ENCODE measurements at places on chromosomes 2 and 18. TPM values are rescaled to one million over a fixed set of nuclear protein-coding genes. Genes with fewer than 3 reads are reported as not detected.
A peak's percentile ranks its signal among the peaks of the same experiment; 100 is the strongest.

The CLEC4F gene
- total RNA-seq: not detected

The CPO gene
- not detected for total RNA-seq

The UCN gene
- total RNA-seq: not detected

The TXNDC2 gene
- 0.18 TPM for total RNA-seq

The CHST10 gene
- total RNA-seq: 8.3 TPM

The DDX18 gene
- total RNA-seq: 69.9 TPM

The IL1R2 gene
- not detected for total RNA-seq

DNA sequence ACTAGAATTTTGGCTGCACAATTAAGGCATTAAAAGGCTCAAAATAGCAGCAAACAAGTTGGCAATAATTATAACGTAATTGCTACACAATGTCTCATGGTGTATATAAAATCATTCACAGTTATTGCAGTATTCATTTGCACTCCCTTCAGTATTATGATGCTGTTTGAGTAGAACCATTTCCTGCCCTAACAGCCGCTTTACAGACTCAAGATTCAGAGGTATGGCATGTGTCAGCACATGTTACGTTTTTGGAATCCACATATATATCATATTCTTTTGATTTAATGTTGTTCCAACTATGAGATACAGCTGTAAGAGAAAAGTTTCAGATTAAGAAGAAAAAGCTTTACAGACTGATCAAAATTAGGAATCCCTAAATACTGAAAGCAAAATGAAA lies 56.3 kb upstream of the NCKAP5 start:
- DNase-seq: no peak

DNA sequence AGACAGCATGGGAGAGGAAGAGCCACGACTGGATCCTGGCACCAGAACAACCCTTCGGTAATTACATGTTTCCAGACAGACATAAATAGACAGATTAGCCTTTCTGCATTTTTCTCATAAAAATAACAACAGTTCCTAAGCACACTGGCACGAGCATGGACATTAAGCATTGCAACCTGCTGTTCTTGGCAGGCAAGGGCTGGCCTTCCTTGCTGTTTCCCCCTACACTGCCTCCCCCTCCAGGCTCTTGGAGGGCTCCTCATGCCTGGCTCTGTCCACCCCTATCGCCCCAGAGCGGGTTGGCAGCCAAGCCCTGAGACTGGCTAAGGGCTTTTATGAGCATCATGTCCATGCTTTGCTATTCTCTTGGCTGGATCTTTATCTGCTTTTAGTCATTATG lies 89.6 kb downstream of the TTC32 start:
- DNase-seq: no peak

GRCh38 chr2:54924121-54924520 lies 126.1 kb downstream of the RTN4 start:
- no peak for DNase-seq

DNA sequence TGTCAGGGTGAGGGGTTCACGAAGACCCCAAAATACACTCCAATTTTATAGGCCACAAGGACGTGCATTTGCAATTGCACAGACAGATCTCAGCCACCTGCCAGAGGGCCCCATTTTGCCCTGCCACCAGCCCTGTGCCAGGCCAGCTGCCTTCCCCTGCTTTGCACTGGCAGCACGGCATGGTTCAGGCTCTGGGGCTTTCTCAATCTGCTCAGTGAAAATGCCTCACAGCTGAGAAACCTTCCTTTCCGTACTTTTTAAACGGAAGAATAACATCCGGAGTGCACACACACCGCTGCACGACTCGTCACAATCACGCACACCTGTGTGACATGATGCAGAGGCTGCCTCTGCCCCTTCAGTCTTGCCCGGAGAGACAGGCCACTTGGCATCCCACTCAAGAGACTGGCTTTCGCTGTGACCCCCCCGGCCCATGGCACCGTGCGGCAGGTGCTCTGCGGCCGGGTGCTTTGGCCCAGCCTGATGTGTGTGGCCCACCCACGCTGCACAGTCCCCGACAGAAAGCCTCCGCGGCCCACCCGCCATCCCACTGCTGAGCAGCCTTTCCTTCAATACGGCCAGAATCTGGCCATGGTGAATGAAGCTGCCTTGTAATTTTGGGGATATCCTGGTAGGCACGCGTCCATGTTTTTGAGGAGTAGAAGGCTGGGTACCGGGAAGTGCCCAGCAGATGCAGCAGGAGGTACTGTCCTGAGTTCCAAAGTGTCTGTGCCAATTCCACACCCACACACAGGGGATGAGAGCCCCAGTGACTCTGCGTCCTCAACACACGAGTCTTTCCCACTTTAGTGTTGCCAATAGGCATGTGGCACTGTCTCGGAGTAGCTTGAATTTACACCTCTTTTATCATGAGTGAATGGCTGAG lies 88.8 kb downstream of the USP40 start:
- DNase-seq: no peak

GRCh38 chr2:38650717-38651116 lies 15.2 kb upstream of the GALM start:
- no peak for DNase-seq

DNA sequence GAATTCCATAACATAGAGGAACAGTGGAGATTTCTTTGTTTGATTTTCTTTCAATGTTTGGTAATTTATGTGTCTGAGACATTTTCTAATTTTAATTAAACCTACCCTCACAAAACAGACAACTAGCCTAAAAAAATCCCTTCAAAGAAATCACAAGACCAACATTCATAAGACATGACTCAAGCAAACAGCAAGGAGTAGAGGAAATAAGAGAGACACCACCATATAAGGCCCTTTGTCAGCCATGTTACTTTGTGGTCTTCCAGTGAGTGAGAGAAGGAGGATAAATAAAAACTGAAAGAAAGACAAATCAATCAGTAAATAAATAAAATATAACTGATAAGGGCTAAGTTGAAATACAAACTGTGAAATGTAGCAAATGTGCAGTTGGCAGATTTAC lies 830.8 kb upstream of the SLC39A10 start:
- DNase-seq: no peak

DNA sequence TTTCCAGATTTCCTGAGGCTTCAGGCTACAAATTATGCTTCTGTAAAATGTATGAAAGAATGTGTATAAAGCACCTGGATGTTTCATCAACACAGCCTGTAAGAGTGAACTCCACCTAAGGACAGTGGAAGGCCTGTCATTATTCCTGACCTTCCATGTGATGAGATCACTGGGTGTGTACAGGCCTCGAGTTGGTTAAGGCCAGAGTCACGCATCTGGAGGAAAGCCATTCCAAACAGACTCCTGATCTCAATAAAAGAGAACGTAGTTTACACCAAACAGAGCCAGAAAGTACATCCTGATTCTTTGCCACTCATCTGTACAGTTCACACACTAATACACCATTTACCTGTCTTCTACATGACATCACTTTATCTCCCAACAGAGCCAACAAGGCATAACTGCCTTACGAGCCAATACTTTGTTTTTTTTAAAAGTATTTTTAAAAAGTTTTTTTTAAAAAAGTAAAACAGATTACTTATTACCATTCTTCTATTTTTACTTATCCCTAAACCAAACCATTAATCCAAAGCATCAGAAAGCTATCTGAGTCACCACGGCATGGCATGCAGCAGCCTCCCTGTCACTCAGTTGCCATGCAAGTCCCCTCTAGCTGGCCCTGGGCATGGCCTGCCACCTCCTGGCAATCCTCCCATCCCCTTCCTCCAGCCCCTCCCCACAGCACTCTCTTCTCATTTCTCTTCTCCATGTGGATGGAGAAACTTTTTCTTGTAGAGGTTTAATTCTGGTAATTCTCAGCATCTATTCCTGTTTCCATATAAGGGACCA lies 78.8 kb upstream of the TFCP2L1 start:
- peak; percentile 88 for DNase-seq

GRCh38 chr2:156474401-156474800 lies 38.2 kb downstream of the GPD2 start:
- DNase-seq: no peak

- DNase-seq: no peak
Observed at GRCh38 chr2:105544591-105545377, 145.9 kb upstream of the FHL2 start.

GRCh38 chr2:109435901-109436598 lies 177.7 kb downstream of the SEPTIN10 start:
- peak; percentile 43 for DNase-seq

GRCh38 chr2:153232464-153232863 lies 246.1 kb downstream of the RPRM start:
- DNase-seq: no peak

GRCh38 chr2:121947674-121948073 lies 192.2 kb downstream of the TSN start:
- DNase-seq: no peak

DNA sequence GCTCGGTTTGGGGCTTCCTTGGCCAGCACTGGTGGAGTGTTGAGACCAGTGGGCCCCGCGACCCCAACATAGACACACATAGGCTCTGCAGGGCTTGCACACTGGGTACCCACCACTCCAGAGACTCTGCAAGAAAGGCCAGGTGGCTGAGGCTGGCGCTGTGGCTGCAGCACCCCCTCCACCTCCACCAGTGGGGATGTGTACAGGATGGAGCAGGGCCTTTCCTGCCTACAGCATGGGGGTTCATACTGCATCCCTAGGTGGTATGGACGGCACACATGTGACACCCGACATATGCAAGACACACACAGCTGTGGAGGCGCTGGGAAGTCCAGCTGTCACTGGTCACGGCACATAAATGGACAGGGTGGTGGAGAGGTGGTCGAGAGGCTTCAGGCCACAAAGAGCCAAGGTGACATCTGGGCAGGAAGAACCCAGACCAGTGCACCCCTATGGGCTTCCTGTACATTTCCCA lies 1.3 kb downstream of the RNPEPL1 start:
- no peak for DNase-seq

DNA sequence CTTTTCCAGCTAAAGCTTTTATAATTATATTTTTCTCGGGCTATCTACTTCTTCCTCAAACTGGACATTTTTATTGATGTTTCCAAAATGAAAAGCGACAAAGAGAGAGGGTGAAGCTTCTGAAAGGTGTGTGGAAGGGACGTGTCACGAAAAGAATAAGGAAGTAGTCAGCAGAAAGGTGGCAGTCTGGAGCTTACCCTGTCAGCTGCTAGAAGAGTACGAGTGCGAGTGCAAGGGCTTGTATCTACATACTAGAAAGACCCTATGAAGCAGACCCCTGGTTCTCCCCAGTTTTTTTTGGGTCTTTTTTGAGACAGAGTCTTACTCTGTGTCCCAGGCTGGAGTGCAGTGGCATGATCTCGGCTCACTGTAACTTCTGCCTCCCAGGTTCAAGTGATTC lies 14.6 kb downstream of the FHL2 start:
- no peak for DNase-seq

DNA sequence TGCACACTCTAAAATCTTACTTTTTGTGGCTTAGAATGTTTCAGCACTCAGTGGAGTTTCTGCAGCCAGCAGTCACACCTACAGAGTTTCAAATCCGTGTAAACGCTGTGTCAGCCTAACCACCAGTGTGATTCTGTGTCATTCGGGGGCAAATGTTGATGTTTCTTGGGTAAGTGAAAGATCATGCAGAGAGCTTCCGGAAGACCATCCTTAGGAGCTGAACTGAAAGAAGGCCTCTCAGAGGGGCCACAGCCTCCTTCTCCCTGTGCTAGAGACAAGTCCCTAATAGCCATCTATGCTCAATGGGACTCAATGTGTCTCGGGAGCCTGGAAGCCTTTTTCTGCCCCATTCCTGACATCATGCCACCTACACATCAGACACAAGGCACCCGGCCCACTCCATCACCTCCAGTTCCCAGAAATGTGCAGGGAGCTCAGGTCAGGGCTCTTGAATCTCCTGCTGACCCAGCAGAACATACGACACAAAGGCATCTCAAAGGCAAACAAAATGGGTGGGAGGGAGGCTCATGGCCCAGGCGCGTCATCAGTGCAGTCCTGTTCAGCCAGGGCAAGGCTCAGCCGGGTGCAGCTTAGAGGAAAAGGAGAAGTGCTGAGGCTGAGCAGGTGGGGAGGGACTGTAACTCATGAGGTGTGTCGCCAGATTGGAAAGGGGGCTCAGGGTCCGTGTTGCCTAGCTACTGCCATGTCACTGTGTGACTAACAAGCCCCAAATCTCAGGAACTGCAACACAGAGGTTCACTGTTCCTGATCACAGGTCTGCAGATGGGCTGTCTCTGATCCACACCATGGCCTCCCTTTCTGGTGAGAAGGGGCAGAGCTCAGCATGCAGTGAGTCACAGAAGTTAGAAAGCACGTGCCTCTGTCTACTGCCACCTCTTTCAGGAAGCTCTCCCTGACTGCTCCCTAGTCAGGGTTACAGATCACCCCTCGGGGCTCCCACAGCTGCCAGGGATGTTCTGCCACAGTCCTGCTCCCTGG lies 82.0 kb downstream of the SMAD7 start:
- peak; percentile 34 for DNase-seq

DNA sequence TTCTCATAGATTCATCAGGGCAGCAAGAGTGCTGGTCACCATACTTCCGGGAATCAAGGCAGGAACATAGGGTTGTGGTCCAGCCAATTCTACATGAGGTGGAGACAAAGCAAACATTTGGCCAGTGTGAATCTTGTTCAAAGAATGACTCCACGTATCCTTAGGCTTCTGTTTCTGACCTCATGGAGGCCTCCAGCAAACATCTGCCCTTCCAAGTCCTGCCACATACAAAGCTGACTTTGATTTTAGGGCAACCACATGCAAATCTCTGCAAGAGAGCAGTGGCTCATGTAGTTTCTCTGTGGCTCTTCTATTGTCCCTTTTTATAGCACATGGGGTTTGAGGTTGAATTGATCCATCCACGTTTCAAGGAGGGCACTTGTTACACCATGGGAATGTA lies 132.1 kb upstream of the MMADHC start:
- no peak for DNase-seq

DNA sequence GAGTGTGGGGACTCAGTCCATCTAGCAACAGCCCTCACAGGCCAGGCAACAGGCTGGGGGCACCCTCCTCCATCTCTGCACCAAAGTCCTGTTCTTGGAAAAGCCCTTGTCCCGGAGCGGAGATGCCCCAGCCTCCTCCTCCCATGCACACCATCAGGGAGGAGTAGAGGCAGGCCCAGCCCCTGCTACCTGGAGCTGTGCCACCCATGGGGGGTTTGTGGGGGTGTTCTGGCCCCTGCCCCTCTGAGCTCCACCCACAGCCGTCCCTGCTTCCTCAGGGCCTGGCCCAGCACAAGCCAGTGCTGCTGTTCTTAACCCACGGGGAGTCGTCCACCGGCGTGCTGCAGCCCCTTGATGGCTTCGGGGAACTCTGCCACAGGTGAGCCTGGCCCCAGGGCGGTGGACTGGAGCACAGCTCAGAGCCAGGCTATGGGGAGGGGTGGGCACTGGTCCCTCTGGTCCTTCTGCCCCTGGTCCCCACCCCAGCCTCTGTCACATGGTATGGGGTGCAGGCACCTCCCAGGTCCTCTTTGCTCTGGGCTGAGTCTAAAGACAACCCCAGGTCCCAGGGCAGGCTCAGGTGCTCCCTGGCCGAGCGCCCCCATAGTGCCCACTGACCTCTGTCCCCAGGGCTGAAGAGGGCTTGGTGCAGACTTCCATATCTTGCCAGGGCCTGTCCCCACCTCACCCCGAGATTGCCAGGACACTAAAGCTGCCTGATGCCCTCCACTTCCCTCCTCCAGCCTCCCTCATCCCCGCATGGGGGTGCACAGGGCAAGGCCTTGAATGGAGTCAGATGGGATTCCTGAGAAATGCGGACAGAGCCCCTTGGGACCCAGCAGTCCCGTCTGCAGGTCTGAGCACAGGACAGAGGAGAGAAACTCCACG lies 2.7 kb downstream of the AGXT start:
- DNase-seq: no peak

All from IMR-90 (cell line).